SJSA1 (cell line): ENCODE measurements at places on chromosomes 5 and 9. TPM values are rescaled to one million over a fixed set of nuclear protein-coding genes. Genes with fewer than 3 reads are reported as not detected.
A peak's percentile ranks its signal among the peaks of the same experiment; 100 is the strongest.

DNA sequence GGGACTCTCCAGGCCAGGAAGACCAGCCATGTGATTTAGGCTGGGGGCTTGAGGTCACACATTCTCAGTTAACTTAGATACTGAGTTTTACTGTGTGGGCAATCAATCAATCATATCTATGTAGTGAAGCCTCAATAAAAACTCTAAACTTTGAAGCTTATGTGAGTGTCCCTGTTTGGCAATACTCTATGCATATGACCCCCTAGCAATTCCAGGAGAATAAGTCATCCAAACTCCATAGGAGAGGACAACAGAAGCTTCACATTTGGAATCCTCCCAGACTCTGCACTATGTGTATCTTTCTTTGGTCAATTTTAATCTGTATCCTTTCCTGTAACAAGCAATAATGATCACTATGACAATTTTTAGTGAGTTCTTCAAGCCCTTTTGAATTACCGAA, 216.8 kb upstream of the RGMB start:
- DNase-seq = no peak

KIF20A gene
- 113 and 152 TPM in 2 replicates for total RNA-seq

DNA sequence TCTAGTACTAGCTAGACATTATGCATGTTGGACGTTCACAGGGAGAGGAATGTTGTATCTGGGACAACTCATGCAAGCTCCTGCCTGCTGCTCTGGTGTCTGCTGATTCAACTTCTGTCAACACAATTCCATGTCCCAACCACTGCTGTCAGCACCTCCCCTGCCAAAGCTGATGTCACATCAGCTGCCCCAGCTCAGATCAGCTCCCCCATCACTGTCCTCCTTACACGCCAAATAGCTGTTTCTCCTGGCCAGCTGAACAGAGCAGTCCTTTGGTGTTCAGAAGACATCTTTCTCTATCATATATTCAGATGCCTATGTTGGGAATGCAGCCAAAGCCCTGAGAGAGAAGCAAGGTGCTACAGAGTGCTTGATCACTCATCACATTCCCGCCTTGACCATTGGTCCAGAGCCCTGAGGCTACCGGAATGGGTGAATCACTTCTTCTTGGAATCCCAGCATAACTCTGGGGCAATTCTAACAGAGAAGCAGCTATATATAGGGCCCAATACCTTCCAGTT, 223.3 kb downstream of the SEC61B start:
- peak; percentile 65 for DNase-seq

DNA sequence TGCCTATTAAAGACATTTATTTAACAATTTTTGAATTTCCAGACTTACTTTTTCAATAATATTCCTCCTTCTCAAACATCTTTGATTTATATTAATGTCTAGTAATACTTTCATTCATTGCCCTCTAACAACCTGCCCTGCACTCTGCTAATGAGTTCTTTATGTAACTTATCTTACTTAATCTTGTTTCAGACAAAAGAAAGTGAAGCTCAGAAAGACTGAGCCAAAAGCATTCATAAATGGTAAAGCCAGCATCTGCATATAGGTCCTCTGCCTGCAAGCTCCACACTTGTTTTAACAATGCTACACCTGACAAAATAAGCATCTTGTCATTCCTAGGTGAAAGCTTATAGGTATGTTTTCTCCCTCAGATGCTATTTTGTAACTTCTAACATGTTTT, 2.4 kb upstream of the TNPO1 start:
- no peak for DNase-seq

DNA sequence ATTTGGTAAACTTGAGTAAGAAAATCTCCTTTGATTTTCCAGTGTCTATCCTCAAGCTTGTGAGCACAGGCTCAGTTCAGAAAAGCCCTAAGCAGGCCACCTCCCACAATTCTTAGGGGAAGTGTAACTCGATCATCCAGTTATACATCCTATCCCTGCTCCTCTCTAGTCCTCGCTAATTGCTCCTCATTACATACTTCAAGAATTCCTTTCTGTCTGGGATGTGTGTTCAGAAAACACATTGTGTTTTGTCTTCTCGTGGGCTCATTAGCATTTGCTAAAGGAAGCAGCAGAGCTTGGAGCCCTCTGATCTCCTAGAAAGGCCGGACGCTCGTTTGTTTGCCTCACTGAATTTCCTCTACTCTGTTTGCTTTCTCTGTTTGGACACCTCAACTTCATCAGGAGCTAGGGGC, 268.2 kb upstream of the RFX3 start:
- no peak for DNase-seq

- no peak for DNase-seq
Observed at GRCh38 chr5:160903551-160903950, 51.5 kb upstream of the ATP10B start.

ITGA2 gene
- total RNA-seq = 3.2 and 5.2 TPM in 2 replicates

PCDHB12 gene
- total RNA-seq = 1.8 and 6.2 TPM in 2 replicates

OSMR gene
- total RNA-seq = 16.9 and 26.4 TPM in 2 replicates

PCDHA1 gene
- total RNA-seq = not detected in 2 replicates

GRCh38 chr9:24698881-24699518, 153.3 kb upstream of the IZUMO3 start:
- no peak for DNase-seq

SLC25A46 gene
- 93.7 and 117 TPM in 2 replicates for total RNA-seq

- no peak for DNase-seq
Observed at GRCh38 chr9:2085716-2086115, 70.6 kb downstream of the SMARCA2 start.

CCIN gene
- 0.61 and 1.3 TPM in 2 replicates for total RNA-seq

GRCh38 chr5:122126756-122127321, 2.5 kb upstream of the ZNF474 start:
- DNase-seq = no peak

GAS1 gene
- total RNA-seq = 2.3 and 3.7 TPM in 2 replicates

CLIC3 gene
- total RNA-seq = 0.89 TPM in 1 of 2 replicates, not detected in the other

DNA sequence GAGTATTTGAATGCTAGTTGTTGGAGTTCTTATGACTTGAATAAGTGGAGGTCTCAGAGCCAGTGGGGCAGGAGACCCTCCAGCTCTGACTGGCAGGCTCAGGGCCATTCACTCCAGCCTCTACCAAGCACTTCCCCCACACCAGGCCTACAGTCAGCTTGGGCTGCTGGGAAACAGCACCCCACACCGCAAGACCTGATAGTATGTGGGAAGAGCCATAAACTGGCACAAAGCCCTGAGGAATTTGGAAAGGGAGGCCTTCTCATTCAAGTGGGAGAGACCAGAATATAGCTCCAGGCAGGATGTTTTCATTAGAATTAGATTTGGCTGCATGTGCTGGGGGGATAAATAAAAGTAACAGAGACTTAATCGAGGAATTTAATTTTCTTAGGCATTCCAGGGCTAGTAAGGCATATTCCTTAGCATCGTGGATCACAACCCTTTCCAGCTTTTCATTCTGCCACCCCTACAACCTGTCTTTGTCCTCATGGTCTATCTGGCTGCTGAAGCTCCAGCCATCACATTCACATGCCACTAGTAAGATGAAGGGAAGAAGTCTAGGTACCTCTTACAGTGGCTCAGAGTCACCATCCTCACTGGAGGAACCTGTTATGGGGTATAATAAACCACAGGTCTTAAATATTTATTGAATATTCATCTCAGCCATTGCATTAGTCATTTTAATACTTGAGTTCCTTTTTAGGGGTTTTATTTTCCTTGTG, 47.5 kb downstream of the TMOD1 start:
- no peak for DNase-seq

GRCh38 chr9:7653262-7653661, 146.3 kb downstream of the DMAC1 start:
- DNase-seq = no peak

GCNT4 gene
- total RNA-seq = 5.1 and 7.8 TPM in 2 replicates

DNA sequence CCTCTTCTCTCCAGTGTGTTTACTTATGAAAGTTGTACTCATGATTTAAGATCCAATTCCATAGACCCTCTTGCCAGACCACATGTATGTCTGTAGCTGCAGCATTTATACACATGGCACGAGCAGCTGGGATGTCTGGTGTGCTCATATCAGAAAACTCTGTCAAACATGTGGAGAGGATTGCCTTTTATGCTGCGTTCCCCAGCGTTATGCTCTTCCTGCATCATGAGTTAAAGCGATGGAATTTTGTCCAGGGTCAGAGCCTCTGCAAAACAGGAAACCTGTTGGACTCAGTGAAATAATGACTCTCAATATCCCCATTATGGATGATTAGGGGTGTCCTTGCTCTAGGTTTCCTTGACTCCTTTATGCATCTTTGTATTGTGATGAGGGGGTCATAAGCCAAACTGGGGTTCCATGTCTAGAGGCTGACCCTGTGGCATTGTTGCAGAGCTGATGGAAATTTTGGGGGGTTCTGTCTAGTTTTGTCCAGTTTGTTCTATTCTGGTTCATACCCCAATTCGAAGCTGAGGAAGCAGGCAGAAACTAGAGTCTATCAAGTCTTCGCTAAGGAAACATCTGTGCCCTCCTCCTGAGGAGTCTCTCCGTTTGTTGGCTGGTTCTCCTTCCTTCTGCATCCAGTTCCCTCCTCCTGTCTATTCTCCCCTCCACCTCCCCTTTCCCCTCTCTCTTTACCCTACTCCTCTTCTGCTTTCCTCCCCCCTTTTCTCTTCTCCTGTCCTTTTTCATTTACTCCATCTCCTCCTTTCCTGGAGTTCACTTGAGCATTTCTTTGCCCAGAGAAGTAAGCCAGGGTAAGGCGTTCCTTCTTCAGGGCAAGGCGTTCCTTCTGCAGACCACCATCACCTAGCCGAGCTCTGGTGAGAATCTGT, 252.8 kb downstream of the MAST4 start:
- no peak for DNase-seq

DNA sequence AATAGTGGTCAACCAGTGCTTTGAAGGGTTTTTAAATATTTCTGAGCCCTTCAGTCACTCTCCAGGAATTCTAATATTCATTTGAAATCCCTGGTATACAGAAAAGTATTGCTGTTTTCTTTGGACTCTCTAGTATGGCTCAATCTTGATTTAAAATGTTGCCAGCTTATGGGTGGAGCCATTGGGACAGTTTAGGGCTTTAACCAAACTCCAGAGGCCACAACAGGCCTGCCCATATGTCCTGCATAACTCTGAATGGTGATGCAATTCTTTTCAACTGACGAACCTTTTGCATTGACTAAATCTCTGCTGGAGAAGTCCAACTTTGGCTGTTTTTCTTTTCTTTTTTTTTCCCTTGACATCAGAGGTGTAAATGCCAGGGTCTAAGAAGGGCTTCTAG, 10.3 kb upstream of the ANKHD1 start:
- DNase-seq = peak; percentile 3

HK3 gene
- not detected in 2 replicates for total RNA-seq

- no peak for DNase-seq
Observed at GRCh38 chr9:79201636-79202035, 370.1 kb upstream of the TLE4 start.

GRCh38 chr9:98187926-98188325, 4.5 kb downstream of the CORO2A start:
- no peak for DNase-seq

GRCh38 chr5:175788155-175788787, 83.1 kb upstream of the CPLX2 start:
- no peak for DNase-seq

SV2C gene
- not detected in 2 replicates for total RNA-seq

DNA sequence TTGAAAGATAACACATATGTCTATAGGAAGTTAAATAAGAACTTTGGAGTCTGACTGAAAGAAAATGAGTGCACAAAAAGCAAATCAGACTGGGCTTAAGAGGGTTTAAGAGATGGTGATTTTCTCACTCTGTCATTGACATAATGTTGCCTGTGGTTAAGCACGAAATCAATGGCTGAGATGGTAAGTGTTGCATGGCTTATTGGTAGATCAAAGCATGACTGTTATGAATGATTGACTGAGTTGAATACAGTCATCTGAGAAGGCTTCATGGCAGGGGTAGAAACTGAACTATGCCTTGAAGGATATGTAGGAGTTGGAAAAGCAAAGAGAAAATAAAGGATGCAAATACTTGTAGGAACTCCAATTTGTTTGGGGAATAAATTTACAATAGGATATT, 136.6 kb downstream of the PLPPR1 start:
- DNase-seq = no peak

GRCh38 chr9:27179245-27179865, 70.3 kb downstream of the TEK start:
- DNase-seq = peak; percentile 52

DNA sequence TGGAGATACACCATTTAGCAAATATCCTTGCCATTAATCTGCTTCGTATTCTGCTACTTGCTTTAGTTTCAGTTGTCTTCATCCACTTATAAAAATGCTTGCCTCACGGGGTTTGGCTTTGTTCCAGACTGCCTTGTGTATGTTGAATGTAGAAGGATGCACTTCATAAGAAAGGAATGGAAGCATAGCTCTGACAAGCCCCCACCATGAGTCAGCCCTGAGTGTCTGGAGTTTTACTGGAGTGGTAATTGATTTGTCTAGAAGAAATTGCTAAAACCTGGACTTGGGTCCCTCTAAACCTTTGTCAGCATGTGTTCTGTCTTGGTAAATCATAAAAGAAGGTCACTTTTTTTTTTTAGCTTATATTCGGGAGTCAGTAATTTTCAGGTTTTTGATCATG, 4.6 kb downstream of the TEX48 start:
- peak; percentile 94 for DNase-seq

GRCh38 chr5:60210810-60211209, 317.3 kb upstream of the PDE4D start:
- no peak for DNase-seq

PCDHGA8 gene
- 0.32 and 1.1 TPM in 2 replicates for total RNA-seq

CYLC2 gene
- not detected in 2 replicates for total RNA-seq

GTF2H2C gene
- total RNA-seq = 84.6 and 101 TPM in 2 replicates

DNA sequence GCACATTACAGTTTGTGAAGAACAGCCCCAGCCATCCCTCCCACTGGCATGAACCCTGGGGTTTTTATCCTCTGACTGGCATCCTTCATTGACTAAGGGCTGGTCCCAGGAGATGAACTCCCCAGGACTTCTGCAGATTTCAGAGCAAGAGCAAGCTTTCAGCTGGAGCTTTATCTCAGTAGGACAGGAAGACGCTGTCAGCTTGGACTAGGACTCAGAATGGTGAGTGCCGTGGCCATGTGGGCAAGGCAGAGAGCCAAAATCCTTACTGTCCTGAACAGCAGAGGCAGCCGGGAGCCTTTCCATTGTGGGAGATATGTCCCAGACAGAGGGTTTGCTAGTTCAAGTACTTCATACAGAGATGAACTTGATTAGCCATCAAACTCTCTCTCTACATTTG, 3.2 kb upstream of the ACOT12 start:
- DNase-seq = no peak

IL9 gene
- total RNA-seq = not detected in 2 replicates

DMRT3 gene
- not detected in 2 replicates for total RNA-seq
